ENCODE measurements at places on chromosomes 12 and 14.

DNA sequence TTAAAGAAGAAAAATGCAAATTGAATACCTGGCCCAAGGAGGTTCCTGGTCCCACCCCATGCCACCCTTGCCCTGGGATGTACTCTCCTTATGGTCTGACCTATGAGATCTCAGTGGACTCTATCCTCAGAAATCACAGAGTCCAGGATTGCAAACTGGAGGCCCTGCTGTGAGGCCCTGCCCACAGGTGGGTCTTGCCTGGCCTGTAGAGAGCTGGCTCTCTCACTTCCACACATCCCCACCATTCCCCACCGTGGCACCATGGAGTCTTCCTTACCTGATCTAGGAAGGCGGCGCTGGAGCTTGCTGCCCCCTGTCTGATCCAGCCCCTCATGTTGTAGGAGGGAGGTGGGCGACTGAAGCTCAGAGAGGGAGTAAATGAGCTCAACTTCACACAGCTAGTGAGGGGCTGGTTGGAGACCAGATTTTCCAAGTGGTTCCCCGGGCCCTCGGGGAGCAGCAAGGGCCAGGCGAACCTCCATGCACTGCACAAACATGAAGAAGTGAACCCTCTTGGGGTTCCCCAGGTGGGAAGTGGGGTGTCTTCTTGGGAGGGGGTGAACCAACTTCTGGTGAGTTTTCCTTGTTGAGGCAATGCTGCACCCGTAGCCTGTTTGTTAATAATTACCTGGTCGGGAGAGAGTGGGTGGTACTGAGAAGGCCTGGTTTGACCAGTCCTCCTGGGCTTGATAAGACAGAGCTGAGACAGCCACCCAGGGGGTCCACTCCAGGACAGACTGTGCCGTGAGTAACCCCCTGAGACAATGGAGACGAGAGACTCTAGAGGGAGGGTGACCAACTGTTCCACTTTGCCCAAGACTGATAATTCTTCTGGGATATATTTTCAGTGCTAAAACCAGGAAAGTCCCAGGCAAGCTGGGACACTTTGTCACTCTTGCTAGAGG, at the start of gene SERPINA4:
SERPINA4 (plus strand) TSS at position 692 of the 905 bp plus-strand sequence. CDS start 2,041 bp downstream, outside the sequence.
- DNase-seq = no peak

GRCh38 chr12:29782871-29783772, 620 bp downstream of the TMTC1 start:
- DNase-seq = no peak

- no peak for DNase-seq
Observed at GRCh38 chr14:25111061-25111601, 61.2 kb upstream of the STXBP6 start.

DNA sequence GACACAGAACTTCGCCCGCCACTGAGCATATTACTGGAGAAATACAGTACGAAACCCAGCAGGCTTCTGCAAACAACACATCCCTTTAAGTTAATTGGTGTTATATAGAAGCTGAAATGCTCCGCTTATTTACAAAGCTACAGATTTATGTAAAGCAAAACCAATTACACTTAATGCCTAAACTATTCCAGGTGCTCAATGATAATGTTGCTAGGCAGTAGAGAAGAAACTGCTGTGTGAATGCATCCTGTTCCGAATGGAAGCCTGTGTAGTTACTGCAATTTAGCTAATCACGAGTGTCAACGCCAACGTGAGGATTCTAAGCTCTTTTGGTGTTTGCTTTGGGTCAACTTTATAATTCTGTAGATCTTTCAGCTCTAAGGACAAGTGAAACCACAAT, 89.8 kb downstream of the SLC15A5 start:
- no peak for DNase-seq

GRCh38 chr14:73467377-73467776, 9.0 kb upstream of the NUMB start:
- DNase-seq = peak; percentile 62

DNA sequence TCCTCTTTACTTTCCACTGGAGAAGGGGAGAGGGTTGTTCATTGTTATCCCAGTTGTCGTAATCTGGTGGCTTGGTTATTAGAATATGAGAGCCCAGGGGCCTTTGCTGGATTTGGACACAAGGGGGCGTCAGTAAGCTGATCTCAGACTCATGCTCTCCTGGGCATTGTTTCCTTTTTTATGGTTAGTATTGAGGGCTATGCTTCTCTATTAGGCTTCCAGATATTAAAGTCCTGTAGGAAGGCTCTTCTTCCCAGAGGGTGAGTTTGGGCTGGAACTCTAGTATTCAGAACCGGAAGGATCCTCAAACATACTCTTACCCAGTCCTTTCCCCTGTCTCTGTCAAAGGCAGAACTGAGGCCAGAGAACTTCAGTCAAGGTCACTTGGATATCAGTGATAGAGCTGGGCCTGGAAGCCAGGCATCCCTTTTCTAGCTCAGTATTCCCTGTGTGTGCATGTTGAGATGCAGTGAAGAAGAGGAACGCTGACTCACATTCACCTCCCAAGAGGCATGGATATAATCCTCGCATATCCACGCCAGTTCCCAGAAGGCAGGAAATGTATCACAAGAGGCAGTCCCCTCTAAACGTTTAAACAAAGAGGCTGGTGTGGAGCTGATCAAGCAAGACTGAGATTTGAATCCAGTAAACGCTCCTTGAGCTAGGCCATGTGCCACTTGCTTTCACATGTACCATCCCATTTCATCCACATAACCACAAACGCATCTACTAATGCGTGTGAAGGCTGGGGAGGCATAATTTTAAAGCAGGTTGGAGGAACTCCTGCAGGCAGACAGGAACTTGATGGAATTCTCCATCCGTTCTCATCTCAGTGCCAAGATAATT, 41.6 kb downstream of the UBE3B start:
- peak; percentile 37 for DNase-seq

- no peak for DNase-seq
Observed at GRCh38 chr12:40827683-40828592, 135.7 kb downstream of the CNTN1 start.

DNA sequence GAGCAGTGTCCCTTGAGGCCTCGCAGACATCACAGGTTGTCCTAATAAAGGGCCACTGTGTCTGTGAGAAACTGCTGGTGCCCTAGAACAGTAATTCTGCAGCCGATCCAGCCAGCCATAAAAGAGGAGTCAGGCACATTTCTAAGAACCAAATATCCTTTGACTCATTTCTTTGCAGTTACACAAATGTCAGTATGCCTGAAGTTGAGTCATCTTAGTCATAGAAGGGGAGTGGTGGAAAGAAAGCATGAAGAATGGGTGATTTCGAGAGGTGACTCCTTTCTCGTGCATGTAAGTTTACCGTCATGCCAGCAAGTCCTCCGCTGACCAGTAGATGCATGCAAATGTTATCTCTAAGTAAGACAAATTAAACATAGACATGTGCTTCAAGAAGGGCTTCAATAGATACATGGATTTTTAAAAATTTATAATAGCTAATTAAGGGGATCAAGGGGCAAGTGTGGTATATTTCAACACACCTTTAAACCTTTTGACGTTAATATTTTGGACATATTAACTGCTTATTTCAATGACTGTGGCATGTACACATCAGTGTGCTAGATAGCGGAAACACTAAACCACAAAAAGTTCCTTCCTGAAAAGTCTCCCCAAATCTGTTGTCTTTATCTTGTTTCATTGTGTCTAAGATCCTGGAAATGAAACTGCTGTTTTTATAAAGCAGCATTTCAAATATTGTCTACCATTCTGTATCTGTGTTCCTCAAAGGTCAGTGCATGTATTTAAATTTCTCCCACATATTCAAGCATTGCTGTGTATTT, 497.4 kb downstream of the NPAS3 start:
- no peak for DNase-seq

DNA sequence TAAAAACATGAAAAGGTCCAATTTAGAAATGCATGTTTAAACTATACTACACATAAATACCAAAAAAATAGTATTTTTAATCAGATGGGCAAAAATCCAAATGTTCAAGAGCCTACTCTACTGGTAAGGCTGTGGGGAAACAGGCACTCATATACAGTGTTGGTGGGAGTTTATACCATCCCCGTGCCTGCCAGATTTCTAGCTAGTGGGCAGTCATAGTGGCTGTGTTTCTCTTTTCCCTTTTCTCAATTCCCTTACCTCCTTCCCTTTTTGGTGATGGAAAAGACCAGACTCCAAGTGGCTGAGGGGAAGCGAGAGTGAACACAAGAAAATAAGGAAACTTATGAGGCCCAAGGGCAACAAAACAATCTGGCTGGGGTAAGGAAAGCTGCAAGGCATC, 14.7 kb downstream of the ZNF641 start:
- no peak for DNase-seq

DNA sequence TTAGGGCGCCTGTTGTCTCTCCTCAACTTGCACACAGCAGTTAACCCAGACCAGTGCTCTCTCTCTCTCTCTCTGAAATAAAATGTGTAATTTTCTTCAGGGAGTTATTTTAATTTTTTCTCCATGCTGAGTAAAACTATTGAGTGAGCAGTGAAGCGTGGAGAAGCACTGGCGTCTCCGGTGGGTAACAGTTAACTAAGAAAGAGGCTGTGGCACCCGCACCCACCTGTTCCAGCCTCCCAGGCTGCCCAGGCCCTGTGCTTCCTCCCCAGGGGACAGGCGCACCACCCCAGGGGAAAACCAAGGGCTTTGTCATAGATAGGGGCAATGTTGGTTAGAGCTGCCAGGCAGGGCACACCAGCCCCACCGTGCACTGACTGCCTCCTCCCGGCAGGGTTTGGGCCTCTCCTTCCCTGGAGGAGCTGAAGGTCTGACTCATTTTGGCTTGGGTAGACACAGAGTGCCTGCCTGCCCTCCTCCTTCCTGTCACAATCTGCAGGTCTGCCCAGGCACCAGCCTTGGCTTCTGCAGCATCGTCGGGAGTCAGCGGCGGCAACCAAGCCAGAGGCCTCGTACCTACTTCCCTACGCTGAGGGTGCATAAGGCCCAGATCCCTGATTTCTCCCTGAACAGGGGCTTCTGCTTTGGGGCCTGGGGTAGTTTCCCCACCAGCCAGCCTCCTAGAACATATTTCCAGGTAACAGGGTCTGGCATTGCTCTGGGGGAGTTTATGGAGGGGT, 3.9 kb downstream of the HOXC5 start:
- DNase-seq = no peak

DNA sequence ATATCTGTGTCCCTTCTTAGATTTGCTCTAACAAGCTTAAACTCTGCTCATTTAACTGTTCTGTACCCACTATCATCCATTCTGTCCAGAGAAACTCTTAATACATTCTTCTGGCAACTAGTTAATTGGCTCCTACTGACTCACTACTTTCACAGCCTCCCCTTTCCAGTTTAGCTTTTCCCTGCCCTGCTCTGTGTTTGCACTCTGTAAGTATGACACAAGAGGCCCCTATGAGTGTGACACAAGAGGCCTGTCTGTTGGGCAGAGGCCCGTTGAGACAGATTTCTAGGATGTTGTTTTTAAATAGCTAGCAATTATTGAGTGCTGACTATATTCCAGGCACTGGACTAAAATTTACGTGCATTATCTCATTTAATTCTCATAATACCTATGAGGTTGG, 246.0 kb upstream of the DAAM1 start:
- no peak for DNase-seq

DNA sequence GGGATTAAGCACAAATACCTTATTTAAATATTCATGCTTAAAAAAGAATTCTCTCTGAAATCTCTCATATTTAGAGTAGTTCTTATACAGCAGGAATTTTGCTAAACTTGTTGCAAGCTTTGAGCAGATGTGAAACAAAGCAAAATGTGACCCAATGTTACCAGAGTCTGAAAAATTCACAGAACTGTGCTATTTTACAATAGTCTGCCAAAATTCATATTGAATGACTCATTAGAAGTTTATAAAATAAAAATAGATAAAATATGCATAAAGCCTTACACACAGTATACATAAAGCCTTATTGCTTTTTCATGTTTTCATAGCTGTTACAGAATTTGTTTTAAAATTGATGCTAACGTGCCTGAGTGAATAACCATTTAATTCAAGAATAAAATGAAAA, 17.8 kb upstream of the RHOJ start:
- DNase-seq = no peak

GRCh38 chr14:39320318-39320717, 86.6 kb downstream of the MIA2 start:
- DNase-seq = no peak

GRCh38 chr12:103793512-103794045, 47.5 kb downstream of the NT5DC3 start:
- no peak for DNase-seq

GRCh38 chr14:58066115-58066514, 85.9 kb downstream of the ARMH4 start:
- DNase-seq = no peak

GRCh38 chr12:7107636-7108002, 1.4 kb downstream of the C1RL start:
- DNase-seq = no peak

GRCh38 chr14:94113908-94114588, 3.5 kb downstream of the IFI27 start:
- DNase-seq = no peak

- no peak for DNase-seq
Observed at GRCh38 chr12:127205781-127206555, 1061.0 kb upstream of the TMEM132C start.

- no peak for DNase-seq
Observed at GRCh38 chr14:35687335-35687939, 121.7 kb downstream of the RALGAPA1 start.

DNA sequence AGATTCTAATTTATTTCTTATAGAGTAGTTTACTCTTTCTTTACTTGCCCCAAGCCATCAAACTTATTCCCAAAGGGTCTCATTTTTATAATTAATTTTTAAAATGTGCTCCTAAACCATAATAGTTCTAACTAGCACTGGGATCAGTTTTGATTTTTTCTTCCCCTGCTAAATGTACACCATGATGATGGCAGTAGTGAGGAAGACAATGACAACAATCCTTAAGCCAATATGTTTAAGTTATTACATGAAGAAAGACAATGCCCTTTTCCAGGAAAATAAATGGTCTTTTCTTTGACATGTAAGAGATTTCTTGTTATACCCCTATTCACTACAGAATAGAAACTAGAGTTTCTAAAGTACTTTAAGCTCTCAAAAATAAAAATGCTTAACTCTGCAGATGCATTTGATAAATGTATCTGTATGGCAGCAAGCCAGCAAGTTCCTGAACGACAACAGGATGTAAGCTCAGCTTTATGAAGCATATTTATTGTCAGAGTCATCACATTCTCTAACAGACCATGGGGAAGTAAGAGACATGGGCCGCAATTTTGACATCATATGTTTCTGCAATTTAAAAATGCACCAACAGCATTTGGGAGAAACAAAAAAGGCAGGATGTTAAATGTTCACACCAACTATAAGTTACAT, 36.0 kb upstream of the SNX6 start:
- no peak for DNase-seq

DNA sequence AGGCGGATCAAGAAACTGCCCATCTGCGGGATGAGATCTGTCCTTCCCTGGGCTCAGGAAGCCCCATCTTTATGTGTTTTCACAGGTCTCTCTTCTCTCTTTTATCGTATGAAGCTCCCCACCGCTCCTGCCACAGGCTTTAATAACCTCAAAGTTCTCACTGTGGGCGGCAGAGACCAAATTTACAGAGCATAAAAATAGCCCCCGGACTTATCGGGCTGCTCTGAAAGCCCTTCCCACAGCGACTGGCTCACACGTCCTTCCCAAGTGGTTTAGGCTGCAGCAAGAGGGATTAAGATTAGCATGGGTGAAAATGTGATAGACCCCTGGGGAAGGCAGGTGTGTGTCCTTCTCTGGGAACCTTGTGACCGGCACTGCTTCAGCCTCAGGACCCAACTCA, 47.8 kb downstream of the TESC start:
- no peak for DNase-seq

GRCh38 chr12:117580718-117581062, 219.3 kb upstream of the NOS1 start:
- no peak for DNase-seq

GRCh38 chr12:58443273-58443980, 476.9 kb downstream of the LRIG3 start:
- DNase-seq = no peak

- peak; percentile 11 for DNase-seq
Observed at GRCh38 chr12:31732926-31733548, 4.2 kb upstream of the AMN1 start.

Measured in stimulated activated CD8-positive, alpha-beta memory T cell treated with anti-CD3 and anti-CD28 coated beads, Interleukin-4, amount 100 ng/mL, for 24 hours (primary cell).